SHP77 treated with DMSO at 0.1 percent for 48 hours (cell line): ENCODE measurements at places on chromosomes 13 and 19.

GRCh38 chr19:5547881-5548280 is 19.9 kb downstream of the TINCR start:
- peak; percentile 7 for DNase-seq

GRCh38 chr13:31947506-31947905 is 84.1 kb upstream of the FRY start:
- no peak for DNase-seq

DNA sequence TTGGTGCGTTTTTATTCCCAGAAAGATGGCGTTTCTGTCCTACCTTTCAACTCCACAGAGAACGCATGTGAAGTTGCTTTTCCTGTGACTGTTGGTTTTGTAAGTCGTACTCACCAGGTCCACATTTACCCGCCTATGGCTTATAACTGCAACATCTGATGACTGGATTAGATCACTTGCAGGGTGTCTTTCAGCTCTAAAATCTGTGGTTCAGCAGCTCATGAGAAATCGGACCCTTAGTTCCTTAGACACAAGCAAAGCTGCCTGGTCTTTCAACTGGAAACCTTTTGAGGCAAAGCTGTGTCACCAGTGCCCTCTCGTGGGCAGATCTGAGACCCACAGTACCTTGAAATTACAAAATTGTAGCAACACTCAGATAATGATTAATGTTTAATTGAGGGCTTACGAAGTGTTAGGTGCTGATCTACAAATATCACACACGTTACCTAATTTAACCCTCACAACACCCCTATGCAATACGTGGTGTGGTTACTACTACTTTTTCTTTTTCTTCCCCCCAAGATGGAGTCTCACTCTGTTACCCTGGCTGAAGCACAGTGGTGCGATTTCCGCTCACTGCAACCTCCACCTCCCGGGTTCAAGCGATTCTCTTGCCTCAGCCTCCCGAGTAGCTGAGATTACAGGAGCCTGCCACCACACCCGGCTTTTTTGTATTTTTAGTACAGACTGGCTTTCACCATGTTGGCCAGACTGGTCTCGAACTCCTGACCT is 65.4 kb downstream of the RUBCNL start:
- peak; percentile 18 for DNase-seq

- DNase-seq = no peak
Observed at GRCh38 chr13:21987793-21988192, 316.9 kb downstream of the FGF9 start.

- DNase-seq = no peak
Observed at GRCh38 chr13:73958657-73959397, 175.4 kb downstream of the KLF12 start.

GRCh38 chr19:35746087-35746462 is 624 bp downstream of the PSENEN start:
- no peak for DNase-seq

DNA sequence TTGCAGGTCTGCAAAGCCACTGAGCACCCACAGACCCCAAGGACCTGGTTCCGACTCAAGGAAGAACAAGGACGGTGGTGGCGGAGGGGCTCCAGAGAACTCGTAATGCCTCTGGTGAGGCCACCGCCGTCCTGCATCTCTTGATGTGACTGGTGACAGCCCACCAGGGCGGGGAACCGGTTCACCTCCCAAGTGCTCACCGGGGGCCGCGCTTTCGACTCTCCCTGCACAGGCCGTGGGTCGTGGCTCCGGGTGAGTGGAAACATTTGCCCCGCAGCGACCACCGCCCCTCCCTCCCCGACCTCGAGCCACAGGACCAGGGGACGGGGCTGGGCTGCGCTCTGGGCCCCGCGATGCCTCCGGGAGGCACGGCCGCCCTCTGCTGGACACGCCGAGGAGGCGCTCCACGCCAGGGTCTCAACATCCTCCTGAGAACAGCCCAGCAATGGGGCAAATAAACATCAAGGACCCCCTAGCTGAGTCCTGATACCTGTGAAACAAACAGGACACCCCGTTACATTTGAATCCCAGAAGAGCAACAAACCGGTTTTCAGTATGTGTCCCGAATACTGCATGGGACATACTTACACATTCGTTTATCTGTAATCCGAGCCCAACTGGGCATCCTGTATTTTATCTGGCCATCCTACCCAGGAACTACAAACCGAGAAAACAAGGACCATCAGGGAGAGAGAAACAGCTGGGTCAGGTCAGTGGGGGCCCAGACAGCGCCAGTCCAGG is 3.9 kb upstream of the PLPP2 start:
- no peak for DNase-seq

DNA sequence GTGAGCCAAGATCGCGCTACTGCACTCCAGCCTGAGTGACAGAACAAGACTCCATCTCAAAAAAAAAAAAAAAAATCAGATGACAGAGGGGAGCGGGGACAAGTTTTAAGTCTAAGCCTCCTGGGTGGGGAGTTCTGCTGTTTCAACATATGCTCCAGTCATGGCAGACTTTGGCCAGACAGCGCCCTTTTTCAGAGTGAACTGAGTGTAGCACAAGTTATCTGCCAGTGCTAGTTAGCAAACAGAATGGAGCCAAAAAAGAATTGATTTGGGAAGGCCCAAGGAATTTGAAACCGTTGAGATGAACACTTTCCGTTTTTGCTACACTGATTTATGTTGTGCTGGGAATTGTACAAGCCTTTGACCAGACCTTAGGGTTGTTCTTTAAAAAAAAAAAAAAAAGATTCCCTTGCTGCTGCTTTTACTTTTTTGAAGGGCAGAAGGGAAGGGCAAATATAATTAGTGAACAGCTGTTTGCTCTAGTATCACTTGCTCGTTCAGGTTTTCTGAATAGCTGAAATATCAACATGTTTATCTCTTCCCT is 5.7 kb downstream of the ACTN4 start:
- DNase-seq = peak; percentile 31

DNA sequence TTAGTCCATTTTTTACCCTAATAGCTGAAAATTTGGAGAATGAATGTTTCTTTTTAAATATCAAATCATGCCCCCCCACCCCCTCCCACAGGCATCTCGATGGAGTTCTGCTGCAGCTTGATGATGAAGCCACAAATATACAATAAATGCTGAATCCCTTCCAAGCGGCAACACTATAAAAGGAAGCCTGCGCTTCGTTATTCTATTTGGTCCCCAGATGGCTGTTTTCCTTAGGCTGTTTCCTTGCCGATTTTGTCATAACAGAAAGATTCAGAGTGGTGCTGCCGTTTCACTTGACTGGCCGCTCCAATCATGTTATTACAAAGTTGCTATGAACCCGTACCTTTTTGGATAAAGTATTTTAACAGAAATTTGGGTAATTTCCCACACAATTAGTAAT is 79.5 kb downstream of the MYO16 start:
- no peak for DNase-seq

DNA sequence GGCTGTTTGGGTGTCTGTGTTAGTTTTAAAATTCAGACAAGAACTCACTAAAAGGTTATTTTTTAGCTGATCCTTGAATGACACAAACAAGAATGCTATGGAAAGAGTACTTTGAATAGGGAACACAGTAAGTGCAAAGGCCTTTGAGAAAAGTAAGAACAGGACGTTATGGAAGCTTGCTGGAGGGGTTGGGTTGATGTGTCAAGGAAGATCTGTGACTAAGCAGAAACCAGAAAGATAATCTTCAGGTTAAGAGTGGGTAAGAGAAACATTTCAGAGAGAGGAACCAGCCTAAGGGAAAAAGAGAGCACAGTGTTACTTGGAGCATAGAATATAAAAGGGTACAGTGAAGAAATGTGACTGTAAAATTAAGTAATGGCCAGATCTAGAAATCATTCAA is 41.2 kb upstream of the TRPC4 start:
- DNase-seq = no peak

DNA sequence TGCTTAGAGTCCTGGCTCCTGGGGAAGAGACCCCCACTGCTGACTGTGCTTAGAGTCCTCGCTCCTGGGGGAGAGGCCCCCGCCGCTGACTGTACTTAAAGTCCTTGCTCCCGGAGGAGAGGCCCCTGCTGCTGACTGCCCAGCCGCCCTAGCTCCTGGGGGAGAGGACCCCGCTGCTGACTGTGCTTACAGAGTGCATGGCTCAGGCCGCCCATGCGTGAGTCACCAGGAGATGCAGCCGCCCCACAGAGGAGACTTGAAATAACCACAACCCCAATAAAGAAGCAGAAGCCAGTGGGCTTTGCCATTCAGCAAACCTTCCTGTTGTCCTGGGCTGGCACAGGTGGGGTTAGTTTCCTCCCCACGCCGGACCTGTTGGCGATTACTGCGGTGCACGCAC is 79.2 kb upstream of the C13orf46 start:
- DNase-seq = no peak

DNA sequence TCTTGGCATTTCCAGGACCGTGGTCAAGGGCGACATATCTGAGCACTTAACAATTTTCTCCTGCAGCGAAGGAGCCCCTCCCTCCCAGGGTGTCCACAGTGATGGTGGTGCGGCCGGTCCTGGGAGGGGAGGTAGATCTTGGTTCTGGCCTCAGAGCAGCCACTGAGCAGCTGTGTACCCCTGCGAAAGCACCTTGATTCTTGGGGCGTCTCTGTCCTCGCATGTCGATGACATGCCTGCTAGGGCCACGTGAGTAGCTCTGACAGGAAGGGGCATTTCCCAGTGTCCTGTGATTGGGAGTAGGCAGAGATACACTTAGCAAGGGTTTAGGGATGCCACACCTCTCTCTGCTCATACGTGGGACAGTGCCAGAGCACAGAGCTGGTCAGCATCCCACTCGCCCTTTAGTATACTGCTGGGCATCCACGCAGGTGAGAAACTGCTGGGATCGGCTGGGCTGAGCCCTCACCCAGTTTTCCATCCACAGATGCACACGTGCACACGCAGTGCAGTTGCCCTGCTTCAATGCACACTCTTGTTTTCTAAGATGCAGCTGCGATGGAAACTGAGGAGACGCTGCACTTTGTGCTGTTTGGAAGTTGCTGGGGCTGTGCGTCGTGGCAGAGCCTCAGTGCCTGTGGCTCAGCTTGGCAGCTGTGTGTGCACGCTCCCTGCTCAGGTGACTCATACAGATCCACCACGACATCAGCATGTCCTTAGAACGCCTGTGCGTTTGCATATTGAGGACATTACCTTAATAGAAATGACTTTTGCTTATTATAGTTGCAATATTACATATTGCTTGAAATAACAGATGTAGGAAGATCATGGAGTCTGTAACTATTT is 66.8 kb downstream of the TEX29 start:
- no peak for DNase-seq

- no peak for DNase-seq
Observed at GRCh38 chr13:95463531-95463930, 89.0 kb upstream of the CLDN10 start.

DNA sequence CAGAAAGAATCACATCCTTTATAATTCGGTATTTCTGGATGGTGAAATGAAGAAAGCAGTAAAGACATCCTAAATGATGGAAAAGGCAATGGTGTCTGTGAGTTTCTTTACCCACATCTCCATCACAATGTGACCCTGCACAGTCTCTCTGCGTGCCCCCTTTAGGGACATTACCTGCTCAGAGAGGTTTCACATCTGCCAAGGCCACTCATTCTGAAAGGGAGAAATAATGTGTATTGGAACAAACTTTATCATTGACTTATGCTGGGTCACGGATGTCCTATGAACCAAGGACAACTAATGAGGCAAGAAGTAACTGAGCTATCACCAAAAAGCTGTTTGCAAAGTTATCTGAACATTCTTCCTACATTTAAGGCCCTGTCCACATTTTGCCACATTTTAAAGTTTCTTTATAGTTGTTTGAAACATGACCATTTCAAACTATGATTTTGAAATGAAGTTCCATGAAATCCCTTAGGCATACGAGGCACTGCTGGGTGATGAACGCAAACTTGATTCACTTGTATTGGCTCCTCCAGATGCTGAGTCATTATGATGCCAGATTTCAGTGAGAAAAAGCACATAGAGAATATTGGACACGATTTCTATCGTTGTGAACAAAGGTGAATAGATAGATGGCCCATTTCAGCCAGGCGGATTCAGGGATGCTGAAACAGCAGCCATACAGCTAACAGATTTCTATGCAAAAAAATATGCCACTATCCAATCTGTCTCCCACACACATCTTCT is 63.5 kb upstream of the HMGB1 start:
- DNase-seq = no peak

- DNase-seq = no peak
Observed at GRCh38 chr19:4051175-4052101, 15.3 kb downstream of the ZBTB7A start.
